ENCODE measurements at places on chromosomes 7 and 10.
A peak's percentile ranks its signal among the peaks of the same experiment; 100 is the strongest.

GRCh38 chr7:95905167-95905566, 132.8 kb downstream of the DYNC1I1 start:
- no peak for DNase-seq

- no peak for DNase-seq
Observed at GRCh38 chr10:63441404-63441803, 24.4 kb downstream of the JMJD1C start.

GRCh38 chr7:116166156-116166555, 44.2 kb upstream of the TES start:
- DNase-seq, result peak; percentile 15

DNA sequence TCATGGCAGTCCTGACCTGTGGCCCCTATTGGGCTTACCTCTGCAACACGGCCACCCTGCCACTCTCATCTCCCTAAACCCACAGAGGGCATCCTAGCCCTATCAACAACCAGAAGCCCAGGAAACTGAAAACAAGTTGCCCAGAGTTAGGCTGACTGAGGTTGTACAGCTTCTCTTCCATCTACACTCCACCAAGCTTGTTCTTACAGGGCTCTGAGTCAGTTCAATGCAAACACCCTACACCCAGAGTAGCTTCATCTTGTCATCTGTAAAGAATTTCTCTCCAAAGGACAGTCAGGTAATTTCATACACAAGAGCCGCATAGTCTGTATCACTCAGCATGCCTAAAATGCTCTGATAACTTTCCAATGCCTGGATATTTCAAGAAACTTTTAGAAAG, 175.4 kb downstream of the ARID5B start:
- DNase-seq, result peak; percentile 73

GRCh38 chr7:45087301-45088145, 1.2 kb downstream of the NACAD start:
- no peak for DNase-seq

GRCh38 chr7:130398526-130399090, 18.3 kb downstream of the CPA1 start:
- DNase-seq, result no peak

DNA sequence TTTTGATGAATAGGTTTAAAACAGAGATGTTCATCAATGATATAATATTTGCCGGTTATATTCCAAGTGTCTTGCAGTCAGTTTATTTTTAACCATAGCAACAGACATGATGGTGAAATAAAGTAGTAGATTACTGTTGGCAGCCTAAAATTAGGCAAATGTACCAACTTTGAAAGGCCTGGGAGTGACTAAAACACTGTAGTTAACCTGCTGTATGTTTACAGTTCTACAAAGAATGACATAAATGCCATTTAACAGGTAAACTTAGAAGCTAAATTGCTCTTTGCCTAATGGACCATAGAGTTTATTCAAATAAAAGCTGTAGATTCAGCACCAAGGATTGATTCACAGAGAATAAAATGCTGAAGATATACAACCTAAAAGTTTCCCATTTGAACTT, 64.1 kb downstream of the PHTF2 start:
- DNase-seq, result peak; percentile 39

- peak; percentile 80 for DNase-seq
Observed at GRCh38 chr10:119655566-119656001, 4.4 kb downstream of the BAG3 start.

DNA sequence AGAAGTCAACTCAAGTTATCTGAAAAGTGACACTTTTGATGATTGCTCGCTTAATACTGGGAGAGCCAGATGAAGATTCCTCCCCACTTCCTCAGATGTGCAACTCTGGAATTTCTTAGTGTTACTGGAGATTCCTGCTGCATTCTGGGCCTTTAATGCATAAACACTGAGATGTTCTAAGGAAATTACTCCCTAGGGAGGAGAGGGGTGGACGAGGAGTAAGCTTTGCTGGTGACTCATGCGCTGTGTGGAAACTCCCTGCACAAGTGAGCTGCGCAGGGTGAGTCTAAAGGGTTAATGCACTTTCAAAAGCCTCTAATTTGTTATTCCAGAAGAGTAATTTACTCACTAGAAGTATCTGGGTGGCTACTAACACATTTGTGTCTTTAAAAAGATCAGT, 46.3 kb downstream of the EGFR start:
- DNase-seq, result peak; percentile 99

DNA sequence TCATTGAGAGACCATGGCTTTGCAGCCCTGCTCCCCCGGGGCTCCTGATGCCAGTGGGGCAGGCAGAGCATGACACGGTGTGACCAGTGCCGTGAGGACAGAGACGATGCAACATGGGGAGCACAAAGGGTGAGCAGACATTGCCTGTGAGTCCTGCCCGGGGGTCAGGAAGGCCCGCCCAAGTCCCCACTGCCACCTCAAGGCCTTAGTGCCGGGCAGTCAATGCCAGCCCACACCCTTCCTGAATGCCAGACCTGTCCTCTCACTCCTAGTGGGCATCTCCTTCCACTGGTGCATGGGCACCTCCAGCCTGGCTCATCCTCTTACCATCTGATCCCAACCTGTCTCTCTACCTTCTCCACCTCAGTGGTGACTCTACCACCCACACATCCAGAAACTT, 157.9 kb upstream of the ZMIZ1 start:
- no peak for DNase-seq

DNA sequence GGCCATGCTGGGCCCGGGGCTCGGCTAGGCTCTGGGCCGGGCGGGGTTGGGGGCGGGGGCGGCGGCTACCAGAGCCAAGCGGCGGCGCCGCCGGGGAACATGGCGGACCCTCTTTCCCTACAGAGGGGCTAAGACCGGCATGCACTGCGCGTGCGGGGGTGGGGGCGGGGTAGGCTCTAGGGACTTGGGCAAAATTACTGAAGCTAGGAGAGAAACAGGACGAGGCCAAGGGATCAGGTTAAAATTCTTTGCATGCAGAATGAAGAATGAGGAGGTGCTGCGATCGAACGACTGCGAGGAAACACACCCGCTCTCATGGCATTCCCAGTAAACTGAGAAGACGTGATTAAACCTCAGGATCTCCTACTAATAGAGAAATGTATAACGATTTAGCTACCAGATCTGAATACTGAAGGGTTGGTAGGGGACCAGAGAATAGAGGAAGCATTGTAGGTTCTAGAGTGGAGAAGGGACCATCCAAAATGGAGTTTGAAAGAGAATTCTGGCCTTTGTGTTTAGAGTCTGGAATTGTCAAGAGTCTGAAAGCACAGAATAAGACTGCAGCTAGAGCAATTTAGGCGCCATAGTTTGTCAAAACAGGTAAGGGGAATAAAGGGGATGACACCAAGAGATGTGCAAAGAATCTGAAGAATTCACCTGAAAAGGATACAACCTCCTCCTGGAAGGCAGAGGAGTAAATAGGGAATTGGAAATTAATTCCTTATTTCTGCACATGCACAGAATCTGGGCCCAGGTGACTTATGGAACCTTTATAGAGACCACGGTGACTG, at the start of gene PPP3CB:
Gene PPP3CB (minus strand): TSS at position 141 of the 791 bp plus-strand sequence. CDS start 135 bp downstream, at position 6.
- peak; percentile 98 for DNase-seq

GRCh38 chr10:33365871-33366411, 31.5 kb upstream of the NRP1 start:
- peak; percentile 90 for DNase-seq

- peak; percentile 78 for DNase-seq
Observed at GRCh38 chr7:129845972-129846327, 106.8 kb downstream of the UBE2H start.

- no peak for DNase-seq
Observed at GRCh38 chr10:4250587-4250887, 465.5 kb upstream of the KLF6 start.

DNA sequence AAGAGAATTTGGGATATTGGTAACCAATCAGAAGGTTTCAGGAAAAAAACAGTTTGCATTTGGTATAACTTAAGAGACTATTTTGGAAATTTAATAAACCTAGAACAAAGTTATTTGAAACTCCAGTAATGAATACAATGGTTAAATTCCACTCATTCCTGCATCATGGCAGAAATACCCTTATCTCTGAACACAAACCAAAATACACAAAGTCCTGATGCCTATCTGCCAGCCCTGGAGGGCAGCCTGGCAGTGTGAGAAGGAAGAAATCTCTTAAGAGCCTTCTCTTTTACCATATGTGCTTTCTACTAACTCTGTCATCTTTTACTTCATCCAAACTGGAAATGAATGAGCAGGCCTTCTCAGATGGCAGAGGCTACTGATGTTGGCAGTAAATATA, 147.1 kb upstream of the LYZL1 start:
- peak; percentile 48 for DNase-seq

GRCh38 chr10:75266945-75267344, 31.2 kb upstream of the COMTD1 start:
- no peak for DNase-seq

DNA sequence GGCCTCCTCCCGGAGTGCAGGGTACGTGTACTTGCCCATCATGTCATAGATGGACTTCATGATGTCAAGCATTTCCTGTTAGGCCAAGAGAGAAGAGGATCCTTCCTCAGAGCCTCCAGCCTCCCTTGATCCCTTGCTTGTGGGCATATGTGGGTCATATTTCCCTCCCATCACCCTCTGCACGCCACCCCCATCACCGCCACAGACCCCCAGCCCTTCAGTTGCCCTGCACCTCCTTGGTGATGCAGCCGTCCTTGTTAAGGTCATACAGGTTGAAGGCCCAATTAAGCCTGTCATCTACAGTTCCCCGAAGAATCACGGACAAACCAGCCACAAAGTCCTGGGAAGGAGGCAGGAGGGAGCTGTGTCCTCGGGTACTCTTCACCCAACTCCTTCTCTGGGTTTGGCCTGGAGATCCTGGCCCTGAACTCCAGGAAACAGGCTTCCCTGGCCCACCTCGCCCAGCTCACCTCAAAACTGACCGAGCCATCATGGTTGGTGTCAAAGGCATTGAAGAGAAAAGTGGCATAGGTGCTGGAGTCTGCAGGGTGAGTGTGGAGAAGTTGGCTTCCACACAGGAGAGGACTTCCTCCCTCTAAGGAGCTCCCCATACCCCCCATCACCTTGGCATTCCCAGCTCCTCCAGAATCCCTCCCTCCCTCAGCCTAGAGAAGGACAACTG, 9.8 kb upstream of the OGA start:
- no peak for DNase-seq

GRCh38 chr10:104127411-104127810, 5.4 kb downstream of the SFR1 start:
- DNase-seq, result no peak

DNA sequence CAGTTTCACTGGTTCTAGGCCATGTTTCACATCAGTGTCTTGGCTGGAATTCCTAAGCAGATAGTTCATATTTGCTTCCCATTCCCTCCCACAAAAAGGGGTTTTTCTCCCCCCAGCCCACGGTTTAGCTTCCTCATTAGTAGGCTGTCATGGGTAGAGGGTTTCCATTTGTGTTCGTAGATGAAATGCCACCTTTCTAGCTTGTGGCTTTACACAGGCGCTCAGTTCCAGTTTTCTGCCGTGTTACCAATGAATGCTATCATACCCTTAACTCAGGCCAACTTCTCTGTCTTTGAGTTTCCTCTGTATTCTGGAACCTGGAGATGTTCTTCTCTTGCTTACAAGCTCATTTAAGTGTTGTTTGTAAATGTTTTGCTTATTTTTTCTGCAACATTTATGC, 26.8 kb downstream of the CALD1 start:
- no peak for DNase-seq

GRCh38 chr10:128047991-128048818, 78.0 kb downstream of the MKI67 start:
- DNase-seq, result no peak

DNA sequence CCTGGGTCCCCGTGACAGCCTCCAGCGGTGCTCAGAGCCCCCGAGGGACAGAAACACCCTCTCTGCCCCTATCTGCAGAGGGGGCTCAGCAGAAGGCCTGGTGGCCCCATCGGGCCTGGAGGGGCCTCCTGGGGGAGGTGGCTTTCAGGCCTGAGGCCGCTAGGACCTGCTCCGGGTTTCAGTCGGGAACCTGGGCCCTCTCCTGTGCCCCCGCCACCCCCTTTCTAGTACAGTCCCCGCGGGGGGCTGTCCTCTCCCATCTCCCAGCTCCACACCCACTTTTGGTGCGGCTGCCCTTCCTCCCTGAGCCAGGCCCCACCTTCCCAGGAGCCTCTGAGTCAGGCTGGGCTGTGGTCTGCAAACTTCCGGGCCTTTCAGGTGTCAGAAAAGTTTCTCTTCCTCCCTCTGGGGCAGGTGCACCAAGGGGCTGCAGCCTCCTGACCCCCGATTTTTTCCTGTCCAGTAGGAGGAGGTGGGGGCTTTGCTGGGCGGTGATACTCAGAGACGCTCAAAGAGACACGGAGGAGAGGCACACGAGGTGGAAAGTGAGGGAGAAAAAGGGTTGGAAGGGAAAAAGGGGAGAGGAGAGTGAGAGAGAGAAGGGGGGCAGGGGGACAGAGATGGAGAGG, 692 bp downstream of the CARD11 start:
- DNase-seq, result no peak

GRCh38 chr7:8938044-8938805, 504.8 kb downstream of the NXPH1 start:
- no peak for DNase-seq

DNA sequence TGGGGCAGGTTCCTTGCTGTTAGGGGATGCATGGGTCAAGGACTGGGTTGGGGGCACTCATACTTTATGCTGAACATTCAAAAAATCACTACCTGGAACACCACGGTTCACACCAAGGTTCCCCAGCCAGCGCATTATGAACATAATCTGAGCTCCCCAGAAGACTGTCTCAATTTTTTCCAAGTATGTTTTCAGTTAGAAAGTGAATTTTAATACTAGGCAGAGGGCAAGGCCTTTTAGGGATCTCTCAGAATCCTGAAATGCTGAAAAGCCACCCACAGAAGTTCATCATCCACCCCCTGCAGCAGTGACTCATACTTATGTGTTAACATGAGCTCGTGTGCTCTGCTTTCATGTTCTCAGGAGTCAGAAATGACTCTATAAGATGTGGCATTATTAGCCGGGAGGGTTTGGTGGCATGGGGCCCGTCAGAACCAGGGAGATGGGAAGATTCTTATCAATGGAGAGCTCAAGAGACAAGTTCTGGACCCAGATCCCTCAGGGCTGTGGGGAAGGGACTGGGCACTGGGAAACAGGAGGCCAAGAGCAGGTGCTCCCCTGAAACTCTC, 185.2 kb upstream of the ITGB1 start:
- DNase-seq, result peak; percentile 83

DNA sequence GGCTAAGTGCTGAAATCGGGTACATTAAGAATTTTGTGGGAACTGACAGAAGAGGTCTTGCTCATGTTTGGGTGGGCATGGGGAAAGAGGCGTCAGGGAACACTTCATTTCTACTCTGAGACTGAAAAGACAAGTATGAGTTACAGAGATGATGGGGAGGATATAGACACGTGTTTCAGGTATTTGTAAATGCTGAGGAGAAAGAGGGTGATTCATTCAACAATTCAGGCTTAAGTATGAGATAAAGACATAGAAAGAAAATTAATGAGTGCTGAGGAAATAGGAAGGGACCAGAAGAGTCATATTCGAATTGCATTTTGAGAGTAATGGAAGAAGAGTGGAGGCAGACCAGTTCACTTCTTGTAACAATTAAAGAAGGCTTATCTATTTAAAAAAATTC, 143.6 kb downstream of the HBP1 start:
- DNase-seq, result peak; percentile 18
